ENCODE measurements at places on chromosomes 16 and 17.

DNA sequence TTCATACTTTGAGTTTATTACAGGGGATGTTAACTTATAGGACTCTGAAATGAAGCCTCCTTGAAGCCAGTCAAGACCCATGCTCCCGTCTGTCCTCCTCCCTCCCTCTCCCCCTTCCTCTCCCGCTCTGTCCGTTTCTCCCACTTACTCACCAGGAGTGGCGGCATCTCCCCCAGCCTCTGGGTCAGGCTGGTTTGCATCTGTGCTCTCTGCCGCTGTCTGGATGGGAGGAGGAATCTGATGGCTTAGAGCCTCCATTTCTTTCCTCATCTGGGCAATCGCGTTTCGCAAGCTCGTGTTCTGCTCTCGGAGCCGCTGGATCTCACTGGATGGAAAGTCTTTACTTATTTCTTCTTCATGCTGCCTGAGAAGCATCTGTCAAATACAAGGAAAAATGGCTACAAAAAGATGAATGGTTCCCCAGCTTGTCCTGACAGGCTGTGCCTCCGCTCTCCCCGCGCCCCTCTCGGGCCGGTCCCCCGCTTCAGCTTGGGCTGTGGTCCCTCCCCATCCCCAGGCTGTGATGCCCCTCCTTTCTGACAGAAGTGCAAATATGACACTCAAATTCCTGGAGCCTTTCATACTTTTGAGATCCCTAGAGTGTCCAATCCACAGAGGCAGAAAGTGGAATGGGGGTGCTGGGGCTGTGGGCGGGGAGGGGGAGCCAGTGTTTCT lies 40.0 kb downstream of the CCDC57 start:
- DNase-seq, result no peak

DNA sequence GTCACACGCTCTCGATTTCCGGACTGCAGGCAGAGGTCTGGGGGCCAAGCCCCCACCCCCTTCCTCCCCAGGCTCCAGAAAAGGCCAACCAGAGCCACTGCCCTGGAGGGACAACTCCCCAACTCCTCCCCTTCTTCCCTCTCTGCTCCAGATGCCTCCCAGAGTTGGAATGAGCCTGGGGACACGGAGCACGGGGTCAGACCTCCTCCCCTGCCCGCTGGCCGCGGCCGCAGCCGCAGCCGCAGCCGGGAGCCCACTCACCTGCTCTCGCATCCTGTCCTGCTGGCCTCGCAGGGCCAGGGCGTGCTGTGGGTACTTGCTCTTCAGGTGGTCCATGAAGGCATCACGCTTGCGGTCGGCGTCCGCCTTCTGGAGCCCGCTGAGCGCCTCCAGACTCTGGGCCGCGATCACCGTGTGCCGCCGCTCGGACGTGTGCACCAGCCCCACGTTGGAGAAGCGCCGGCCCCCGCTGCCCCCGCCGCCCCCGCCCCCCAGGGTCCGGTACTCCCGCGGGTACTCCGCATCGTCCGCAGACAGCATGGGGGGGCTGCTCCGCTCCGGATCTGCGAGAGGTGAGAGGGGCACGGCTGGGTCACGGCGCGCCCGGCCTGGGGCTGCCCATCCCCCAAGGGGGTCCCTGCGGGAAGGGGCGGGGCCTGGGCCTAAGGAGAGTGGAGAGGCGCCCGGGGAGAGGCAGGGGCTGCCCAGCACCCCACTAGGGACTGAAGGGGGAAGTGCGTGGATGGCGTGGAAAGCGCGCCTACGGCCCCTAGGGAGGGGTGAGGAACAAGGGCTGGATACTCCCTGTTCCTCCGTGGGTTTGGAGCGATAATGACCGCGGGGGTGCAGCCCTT lies 27.3 kb downstream of the SRCIN1 start:
- no peak for DNase-seq

GRCh38 chr16:19384656-19385055 lies 33.0 kb upstream of the TMC5 start:
- peak; percentile 63 for DNase-seq

DNA sequence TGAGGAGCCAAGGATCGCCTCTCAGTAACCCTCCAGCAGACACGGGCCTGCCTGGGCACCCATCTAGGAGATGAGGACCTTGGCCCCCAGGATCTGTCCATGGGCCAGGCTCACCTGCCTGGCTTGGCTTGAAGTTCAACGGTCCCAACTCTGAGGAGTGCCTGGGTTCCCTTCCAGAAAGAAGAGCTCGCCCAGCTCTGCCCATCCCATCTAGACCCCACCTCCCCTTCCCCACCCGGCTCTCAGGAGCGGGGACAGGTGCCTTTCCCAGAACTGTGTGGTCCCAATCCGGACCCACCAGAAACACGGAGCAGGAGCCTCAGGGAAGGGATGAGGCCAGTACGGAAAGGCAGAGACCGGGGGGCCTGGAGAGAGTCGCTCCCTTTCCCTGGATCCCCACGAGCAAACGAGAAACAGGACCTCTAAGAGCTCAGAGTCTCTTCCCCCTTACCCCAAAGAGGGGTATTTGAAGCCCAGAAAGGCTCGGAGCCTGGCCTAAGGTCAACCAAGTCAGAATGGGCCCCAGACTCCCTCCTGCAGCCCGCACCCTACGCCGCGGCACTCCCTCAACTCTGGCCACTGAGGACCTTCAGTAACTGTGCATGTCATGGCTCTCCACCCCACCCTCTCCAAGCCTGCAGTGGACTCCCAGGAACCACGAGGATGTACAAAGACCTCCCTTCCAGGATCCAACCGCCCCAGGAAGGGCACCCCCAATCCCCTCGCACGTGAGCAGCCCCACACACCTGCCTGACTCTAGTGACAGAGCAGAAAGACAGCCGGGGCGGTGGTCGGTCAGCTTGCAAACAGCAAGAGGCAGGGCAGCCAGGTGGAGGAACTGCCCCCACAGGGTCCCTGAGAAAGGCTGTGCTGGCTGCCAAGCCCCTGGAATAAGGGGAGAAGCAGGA lies 5.4 kb downstream of the CLUH start:
- no peak for DNase-seq

GRCh38 chr16:50202926-50203624 lies 50.0 kb downstream of the TENT4B start:
- peak; percentile 78 for DNase-seq

GRCh38 chr17:72976971-72977770 lies 115.3 kb downstream of the SLC39A11 start:
- DNase-seq, result peak; percentile 86

GRCh38 chr16:10256784-10257641 lies 74.8 kb upstream of the GRIN2A start:
- DNase-seq, result peak; percentile 81

DNA sequence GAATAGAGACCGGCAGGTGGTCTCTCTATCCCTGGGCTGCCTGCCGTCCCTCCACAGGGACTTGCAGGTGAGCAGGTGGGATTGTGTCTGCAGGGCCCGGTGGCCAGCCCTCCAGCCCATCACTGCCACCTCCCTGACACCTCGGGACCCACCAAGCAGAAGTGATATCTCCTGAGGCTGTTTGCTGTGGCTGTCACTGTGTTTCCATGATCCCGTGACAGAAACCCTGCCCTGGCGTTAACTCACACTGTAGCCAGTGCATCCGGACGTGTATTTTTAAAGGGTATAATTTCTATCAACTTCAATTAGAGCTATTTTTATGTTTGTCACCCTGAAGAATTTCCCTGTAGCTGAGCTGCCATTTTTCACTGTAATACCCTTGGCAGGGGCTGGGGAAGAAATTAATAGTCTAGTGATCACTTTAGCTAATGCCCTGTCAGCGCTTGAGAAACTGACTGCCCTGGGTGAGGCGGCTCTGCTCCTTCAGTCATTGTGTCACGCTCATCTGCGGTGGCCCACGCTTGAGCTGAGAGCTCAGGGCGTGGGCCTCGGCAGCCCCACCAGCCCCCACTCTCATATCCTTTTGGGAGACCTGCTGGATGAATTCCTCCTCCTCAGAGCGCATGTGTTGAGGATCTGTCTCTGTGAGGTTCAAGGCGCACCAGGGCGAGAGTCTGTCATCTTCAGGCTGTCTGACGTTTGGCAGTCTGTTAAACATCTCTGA lies 229.9 kb upstream of the CIBAR2 start:
- DNase-seq, result no peak

DNA sequence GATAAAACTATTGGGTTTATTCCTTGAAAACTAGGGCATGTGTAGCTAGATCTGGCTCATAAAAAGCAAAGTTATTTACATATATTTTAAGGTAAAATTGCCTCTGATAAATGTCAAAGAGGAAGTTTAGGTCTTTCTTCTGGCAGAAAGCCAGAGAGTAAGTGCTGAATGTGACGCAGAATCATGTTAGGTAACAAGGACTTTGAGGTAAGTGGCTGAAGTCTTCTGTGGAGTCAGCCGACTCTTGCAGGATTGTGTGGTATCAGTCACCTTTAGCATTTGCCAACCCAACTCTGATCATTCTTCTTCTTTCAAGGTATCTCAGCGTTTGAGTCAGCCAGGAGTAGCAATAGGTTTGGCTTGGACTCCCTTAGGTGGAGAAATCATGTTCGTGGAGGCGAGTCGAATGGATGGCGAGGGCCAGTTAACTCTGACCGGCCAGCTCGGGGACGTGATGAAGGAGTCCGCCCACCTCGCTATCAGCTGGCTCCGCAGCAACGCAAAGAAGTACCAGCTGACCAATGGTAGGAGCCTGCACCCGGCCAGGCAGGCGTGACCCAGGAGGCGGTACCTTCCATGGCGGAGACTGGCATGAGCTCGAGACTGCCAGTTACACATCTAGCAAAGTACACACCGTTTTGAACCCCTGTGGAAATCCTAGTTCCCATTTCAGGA lies 37.9 kb downstream of the SIAH1 start:
- DNase-seq, result no peak

- DNase-seq, result no peak
Measured at GRCh38 chr16:66859397-66860068, 15.3 kb downstream of the CA7 start.

GRCh38 chr16:15704545-15704987 lies 54.5 kb downstream of the NDE1 start:
- DNase-seq, result peak; percentile 62

DNA sequence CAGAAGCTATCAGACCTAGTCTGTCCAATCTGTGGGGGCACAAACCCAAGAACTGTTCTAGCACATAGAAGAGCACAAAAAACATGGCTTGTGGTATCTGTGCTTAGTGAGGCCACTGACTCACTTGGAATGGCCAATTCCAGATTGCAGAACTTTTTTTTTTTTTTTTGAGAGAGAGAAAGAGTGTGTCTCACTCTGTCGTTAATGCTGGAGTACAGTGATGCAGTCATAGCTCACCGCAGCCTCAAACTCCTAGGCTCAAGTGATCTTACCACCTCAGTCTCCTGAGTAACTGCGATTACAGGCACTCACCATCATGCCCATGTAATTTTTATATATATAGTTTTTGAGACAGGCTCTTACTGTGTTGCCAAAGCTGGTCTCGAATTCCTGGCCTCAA lies 77.2 kb upstream of the CLEC3A start:
- DNase-seq, result no peak

DNA sequence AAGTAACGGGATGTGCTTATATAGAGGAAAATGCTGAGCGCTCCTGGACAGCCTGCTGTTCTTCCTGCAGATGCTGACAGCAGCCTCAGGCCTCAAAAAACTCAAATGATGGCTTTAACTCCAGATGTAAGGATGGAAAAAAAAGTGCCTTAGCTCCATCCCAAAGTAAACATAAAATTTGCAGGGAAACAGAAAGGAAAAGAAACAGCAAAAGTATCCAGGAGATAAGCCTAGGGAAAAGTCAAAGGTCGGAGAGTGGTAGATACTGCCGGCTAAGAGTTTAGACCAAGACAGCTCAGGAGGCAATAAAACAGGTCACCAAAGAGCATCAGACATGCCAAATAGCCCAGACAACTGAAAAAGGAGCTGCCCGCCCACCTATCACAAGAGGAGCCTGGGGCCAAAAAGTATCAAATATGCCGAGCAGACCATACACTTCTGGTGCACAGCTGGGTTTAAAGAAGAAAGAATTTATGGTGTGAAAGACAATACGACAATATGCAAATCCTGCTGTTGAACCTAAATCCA lies 6.9 kb downstream of the KRT31 start:
- no peak for DNase-seq
